ENCODE measurements at places on chromosomes 16 and 17.
A peak's percentile ranks its signal among the peaks of the same experiment; 100 is the strongest.

GRCh38 chr17:5234645-5235576, at the start of gene SCIMP:
TSS of gene SCIMP (minus strand) at chr17:5234860. CDS start at chr17:5234755, 105 bp downstream.
- DNase-seq = no peak

- DNase-seq = no peak
Observed at GRCh38 chr17:30398328-30399041, 19.8 kb downstream of the CPD start.

- DNase-seq = no peak
Observed at GRCh38 chr16:88876942-88877526, 10.6 kb upstream of the PABPN1L start.

DNA sequence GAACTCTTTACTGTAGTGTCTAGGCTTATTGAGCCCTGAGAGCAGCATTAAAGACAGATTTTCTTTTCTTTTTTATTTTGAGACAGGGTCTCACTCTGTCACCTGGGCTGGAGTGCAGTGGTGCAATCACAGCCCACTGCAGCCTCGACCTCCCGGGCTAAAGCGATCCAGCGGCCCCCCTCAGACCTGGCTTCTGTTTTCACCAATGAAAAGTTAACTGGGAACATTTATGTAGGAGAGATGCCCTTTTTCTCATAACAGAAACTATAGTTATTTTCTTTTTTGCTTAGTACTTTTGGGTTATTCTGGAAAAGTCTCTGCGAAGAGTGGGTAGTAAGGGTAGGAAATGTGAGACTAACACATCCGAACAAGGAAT, 1.5 kb downstream of the MAP1LC3B start:
- no peak for DNase-seq

DNA sequence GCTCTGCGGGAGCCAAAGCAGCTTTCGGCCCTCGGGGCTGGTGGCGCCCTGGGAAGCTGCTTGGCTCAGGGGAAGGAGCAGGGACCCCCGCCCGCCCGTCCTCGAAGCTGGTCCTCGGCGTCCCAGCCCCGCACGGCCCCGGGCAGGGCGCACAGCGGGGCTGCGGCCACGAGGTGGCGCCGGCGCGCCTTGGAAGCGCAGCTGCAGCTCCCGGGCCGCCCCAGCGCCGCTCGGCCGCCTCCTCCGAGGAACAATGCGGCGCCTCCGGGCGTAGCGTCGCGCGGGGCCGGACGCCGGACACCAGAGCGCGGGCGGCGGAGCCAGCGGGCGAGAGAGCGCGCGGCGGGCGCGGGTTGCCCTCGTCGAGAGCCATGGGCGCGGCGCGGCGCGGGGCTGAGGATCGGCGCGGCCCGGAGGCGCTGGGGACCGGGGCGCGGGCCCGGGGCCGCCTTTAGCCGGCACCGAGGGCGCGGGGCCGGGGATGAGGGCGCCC, at the start of gene MGAT5B:
TSS of gene MGAT5B (plus strand) at position 229 of the 493 bp plus-strand sequence. CDS start 626 bp downstream, outside the sequence.
- DNase-seq = peak; percentile 55

DNA sequence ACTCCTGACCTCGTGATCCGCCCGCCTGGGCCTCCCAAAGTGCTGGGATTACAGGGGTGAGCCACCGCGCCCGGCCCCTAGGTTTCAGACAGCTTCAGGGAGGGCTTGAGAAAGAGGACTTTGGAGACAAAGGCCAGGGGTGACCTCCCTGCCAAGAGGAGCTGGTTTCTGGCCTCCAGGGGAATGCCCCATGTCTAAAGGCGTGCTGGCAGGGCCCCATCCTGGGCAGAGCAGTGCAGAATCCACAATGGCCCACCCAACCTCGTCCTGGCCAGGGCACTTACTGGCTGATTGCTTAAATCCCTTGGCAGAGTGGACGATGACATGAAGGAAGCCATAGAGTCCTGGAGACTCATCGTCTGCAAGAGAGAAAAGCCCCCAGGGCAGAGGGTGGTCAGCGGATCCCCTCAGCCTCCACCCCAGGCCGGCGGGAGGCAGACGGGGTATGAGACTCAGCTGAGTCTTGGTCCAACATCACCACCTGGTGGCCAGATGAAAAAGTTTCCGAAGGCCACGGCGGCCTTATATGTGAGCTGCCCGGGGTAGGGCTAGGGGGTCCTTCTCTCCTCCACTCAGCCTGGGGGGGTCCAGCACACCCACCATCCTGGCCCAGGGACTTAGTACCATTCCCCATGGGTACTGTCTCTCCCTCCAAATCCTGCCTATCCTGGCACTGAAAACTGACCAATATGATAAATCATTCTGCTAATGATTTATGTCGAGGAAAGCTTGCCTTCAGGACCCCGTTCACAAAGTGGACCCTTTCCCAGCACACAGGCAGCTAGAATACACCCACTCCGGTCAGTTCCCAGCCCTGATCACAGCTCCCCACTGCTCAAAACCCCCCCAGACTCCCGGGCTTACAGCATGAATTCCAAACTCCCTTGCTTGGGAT, 59.1 kb downstream of the TIMM22 start:
- DNase-seq = peak; percentile 36

GRCh38 chr16:82936941-82937551, 310.3 kb downstream of the CDH13 start:
- DNase-seq = peak; percentile 52

DNA sequence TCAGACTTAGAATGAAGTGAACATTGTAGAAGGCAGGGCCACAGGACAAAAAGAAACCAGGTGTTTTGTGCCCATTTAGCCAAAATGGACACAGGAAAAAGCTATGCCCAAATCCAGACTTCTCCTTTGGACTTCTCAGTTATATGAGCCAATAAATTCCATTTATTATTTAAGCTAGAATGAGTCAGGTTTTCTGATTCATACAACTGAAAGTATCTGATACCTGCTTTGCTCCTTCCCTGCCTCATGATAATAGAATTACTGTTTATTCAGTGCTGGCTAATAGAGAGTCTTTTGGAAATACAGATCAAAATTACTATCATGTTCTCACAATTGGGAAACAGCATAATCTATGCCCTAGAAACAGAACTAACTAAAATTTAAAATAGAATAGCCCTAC, 8.7 kb upstream of the CPD start:
- no peak for DNase-seq

DNA sequence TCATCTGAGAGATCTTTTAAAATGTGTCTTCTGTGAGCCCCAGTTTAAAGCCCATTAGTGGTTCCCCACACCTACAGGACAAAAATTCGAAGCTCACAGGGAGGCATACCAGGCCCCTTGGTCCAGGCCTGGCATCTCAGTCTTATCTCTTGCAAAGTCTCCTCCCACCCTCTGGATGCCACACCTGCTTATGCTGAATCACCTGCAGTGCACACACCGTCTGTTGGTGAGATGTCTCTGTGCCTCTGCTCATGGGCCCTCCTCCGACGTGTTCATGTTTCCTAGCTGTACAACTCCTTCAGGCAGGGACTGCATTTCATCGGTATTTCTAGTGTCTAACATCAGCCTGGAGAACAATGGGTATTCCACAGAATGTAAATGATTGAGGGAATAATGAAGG, 41.6 kb downstream of the RNF157 start:
- DNase-seq = no peak

DNA sequence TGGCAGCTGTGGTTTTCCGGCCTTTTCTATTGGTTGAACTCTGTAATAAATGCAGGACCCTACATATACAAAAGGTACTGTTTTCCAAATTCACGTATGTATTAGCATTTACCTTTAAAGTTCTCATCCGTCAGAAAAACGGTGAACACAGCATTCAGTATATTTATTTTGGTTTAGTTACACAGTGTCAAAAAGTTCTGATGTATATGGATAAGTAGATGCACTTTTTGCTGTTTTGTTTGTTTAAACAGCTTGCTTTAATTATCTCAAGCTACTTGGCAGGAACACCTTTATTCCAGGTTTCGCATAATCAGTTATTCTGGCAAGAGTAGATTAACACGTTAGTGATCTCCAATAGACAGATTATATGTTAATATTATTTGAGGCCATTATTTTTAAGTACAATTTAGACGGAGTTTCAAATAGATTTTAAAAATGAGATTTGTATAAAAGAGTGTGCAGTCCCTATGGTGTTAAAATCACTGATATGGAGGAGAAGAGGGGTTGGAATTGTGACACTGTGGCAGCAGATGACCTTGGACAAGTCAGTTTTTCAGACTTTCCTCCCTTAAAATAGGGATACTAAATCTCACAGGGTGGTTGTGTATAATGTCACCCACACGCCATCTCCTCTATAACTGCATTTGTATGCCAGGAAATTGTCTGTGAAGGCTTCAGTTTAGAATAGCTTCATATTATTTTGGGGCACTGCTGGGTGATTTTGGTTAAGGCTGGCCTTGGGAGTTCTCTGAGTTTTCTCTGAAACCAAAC, 2.1 kb downstream of the HERPUD1 start:
- DNase-seq = no peak

GRCh38 chr17:49404361-49404760, 10.3 kb downstream of the PHB1 start:
- no peak for DNase-seq

DNA sequence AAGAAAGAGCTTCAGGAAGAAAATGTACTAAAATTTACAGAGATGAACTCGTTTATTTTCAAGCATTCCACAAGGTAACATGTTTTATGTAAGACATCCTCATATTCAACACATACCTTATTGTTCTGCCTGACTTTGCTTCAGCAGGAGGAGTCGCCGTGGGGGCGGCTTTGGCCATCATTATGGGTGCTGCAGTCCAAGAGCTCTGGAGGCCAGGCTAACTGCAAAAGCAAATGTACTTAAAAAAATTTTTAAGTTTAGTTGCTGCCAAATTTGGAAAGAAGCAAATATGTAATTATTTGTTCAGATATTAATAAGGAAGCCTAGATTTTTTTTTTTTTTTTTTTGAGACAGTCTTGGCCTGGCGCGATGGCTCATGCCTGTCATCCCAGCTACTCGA, 4.1 kb upstream of the SPG7 start:
- DNase-seq = no peak

DNA sequence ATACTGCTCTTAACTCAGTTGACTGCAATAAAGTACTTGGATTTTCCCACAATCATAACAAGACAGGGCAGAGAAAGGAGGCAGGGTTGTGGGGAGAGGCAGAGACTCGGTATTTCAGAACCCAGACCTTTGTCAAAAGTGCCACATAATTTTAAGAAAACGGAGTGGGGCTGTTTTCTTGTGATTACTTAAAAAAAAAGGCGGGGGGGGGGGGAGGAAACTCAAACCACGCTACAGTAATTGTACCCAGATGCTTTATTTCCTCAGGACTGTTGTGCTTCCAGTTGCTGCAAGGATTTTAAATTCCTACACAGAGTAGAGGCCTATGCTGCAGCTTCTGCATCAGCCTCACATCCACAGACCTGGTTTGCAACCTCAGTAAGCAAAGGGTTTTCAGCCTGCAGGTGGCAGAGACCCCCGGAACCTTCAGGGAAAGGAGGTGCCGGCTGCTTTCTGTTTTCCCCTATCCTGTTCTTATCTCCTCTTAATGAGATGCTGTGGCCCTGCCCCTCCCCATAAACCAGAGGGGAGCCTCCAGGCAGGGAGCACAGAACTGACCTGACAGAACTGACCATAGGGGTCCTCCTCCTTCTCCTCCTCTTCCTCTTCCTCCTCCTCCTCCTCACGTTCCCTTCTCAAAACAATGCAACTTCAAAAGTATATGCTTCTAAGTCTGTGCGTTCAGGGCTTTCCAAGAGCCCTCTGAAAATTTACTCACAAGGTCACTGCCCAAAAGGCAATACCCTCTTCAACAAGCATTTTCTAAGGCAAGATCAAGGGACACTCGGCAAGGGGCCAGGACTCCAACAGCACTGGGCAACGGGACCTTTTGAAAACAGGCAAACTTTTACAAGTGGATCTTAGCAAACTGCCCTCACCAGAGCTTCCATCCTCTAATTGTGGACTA, 7.5 kb downstream of the AXIN2 start:
- no peak for DNase-seq

DNA sequence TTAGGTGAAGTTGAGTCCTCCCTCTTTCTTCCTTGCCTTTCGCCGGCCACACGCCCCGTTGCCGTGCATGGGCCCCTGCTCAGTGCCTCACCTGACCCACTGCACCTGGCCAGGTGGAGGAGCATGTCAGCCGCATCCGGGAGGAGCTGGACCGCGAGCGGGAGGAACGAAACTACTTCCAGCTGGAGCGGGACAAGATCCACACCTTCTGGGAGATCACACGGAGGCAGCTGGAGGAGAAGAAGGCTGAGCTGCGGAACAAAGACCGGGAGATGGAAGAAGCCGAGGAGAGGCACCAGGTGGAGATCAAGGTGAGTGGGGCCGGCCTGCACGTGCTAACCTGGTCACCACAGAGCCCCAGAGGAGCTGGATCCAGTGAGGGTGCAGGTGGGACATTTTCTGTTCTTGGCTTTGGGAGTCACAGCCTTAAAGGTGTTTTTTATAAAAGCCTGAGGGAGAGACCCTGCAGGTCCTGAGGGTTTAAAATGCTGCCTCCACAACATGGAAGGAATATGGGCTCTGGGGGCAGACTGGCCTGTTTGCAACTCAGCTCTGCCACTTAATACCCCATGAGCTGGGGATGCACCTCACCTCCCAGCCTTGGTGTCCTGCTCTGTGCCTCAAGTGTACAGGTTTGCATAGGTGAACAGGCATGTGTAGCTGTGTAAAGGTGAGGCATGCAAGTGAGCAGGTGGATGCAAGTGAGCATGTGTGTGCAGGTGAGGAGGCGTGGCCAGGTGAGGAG, 12.1 kb upstream of the DBNDD1 start:
- DNase-seq = no peak

DNA sequence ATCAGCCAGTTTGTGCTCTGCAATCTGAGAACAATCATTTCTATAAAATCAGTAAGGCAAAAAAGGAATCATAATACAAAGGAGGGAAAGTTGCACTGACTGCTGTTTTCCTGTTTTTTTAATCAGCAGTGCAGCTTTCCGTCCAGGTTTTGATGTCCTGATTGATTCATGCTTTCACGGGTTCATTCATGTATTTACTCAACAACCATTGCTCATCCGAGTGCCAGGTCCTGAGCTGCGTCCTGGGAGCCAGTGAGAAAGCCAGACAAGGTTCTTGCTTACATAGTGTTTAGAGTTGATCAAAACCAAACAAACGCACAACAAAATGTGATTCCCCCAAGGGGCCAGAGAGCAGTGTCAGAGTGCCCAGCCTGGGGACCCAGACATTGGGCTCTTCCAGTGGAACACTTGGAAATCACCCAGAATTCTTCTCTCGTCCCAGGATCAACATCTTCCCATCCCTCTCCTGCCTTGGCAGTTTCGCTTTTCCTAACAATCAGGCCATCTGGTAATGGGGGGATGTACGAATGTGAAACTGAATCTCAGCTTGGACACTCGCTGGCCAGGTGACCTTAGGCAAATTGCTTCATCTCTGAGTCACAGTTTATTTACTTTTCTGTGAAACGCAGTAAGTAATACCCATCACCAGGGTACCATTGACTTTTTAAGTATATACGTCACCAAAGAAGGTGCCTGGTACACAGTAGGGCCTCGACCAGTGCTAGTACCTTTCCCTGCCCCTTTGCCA, 13.3 kb upstream of the C1QL1 start:
- DNase-seq = peak; percentile 80

DNA sequence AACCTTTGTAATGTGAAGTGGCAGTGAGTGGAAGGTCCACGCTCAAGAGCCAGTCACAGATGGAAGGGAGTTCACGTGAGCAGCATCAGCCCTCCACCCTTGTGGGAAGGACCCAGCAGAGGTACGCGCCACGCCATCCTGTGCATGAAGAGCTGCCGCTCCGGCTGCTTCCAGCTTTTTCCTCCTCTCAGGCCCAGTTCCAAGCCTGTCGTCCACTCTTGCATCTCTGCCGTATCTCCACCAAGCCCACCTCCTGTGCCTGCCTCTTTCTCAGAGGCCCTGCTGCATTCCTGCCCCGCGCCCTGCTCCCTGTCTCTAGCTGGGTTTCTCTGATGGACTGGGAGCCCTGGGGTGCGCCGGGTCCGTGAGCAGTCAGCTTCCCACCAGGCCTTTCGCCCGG, 10.2 kb downstream of the ZC3H18 start:
- DNase-seq = no peak

GRCh38 chr16:83623892-83624291, 183.9 kb upstream of the HSBP1 start:
- DNase-seq = no peak

- peak; percentile 49 for DNase-seq
Observed at GRCh38 chr16:48535831-48536613, 74.0 kb downstream of the N4BP1 start.

Measured in A172 (cell line).